M059J (cell line): ENCODE measurements at places on chromosomes 3 and 15. TPM values are rescaled to one million over a fixed set of nuclear protein-coding genes. Genes with fewer than 3 reads are reported as not detected.

- DNase-seq = no peak
Observed at GRCh38 chr15:78875107-78875914, 2.6 kb downstream of the MORF4L1 start.

GRCh38 chr3:117962750-117963149 lies 1071.9 kb downstream of the IGSF11 start:
- no peak for DNase-seq

Gene CCDC54
- total RNA-seq = not detected in 2 replicates

Gene NR1I2
- total RNA-seq = not detected in 2 replicates

Gene RARB
- total RNA-seq = 37.1 and 40.2 TPM in 2 replicates

GRCh38 chr3:40886660-40887425 lies 312.5 kb upstream of the CTNNB1 start:
- no peak for DNase-seq

GRCh38 chr3:192684151-192684550 lies 43.2 kb downstream of the FGF12 start:
- peak; percentile 6 for DNase-seq

Gene STAB1
- total RNA-seq = 0.05 TPM in 1 of 2 replicates, not detected in the other

GRCh38 chr3:22585911-22586310 lies 617.2 kb upstream of the UBE2E2 start:
- DNase-seq = no peak

DNA sequence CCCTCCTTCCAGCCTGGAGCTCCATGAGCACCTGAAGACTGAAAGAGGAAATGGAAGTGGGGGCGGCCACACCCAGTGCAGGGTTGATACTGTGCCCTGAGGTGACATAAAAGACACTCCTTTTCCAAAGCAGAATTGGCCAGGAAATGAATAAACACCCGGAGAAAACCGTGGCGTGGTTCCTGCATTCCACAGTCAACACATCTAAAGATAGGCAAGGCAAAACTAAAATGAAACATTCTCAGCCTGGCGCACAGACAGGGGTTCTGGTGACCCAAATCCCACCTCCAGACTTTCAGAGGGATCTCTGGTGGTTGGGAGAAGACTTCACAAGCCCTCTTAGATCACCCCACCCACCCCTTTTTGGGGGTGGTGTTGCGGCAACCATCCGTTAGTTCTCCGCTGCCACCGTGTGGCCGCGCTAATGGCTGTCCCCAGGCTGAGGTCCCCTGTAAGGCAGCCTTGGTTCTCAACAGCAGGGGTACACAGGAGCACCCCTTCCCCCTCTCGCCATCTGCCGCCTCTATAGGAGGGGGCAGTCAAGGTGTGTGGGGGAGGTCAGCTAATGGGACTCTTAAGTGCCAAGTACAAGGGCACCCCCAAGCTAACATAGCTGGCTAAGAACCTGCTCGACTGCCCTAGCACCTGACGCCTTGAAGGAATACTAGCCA lies 2.5 kb upstream of the MST1R start:
- peak; percentile 59 for DNase-seq

Gene ELP6
- 20.4 and 24.5 TPM in 2 replicates for total RNA-seq

Gene ROPN1
- not detected in 2 replicates for total RNA-seq

Gene SCN11A
- not detected in 2 replicates for total RNA-seq

Gene CACNA2D3
- total RNA-seq = 0.91 TPM in 2 replicates

Gene CKMT1B
- not detected in 2 replicates for total RNA-seq

Gene SCG3
- 0.10 TPM in 1 of 2 replicates, not detected in the other for total RNA-seq

Gene NANOGP8
- not detected in 2 replicates for total RNA-seq

DNA sequence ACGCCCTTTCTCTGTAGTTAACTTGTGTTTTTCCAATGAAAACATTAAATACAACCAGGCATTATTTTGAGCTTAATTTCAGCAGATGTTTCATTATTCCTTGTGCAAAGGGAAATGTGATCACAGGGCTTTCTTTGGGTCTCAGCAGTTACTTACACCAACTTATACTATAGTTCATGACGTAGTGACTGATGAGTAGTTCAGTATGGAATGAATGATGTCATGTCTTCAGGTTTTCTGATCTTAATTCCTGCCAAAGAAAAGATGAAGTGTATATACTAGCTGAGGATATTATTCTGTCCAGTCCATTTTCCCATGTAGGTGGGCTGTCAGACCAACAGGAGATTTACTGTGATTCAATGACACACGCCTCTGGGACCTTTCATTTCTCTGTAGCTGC lies 61.3 kb downstream of the MYRIP start:
- no peak for DNase-seq

Gene TP63
- 0.07 TPM in 1 of 2 replicates, not detected in the other for total RNA-seq

DNA sequence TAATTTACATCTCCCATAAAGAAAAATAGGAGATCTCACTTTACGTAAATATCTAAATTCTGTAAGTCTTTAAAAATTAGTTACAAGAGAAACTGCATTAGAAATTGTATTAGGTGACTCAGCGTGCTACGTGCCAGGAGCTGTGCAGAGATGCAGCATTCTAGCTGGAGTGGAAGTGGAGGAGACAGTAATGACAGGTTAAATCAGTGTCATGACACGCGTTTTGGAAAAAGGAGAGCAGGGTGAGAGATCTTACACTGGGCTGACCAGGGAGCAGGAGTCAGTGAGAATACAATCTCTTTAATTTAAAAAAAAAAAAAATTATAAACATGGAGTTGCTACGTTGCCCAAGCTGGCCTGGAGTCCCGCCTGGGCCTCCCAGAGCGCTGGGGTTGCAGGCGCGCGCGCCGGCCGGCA lies 635 bp downstream of the TUBGCP5 start:
- peak; percentile 63 for DNase-seq
